ENCODE measurements at places on chromosomes 12 and 14.

- DNase-seq, result no peak
Observed at GRCh38 chr12:14803830-14804160, 325 bp downstream of the C12orf60 start.

GRCh38 chr14:90659156-90659555 lies 157.1 kb downstream of the TTC7B start:
- no peak for DNase-seq

- DNase-seq, result no peak
Observed at GRCh38 chr12:70637303-70638085, at the start of gene PTPRB. Gene PTPRB (minus strand): TSS chr12:70637429. CDS start chr12:70637395, 34 bp downstream.

- no peak for DNase-seq
Observed at GRCh38 chr12:67531051-67531450, 117.5 kb upstream of the DYRK2 start.

DNA sequence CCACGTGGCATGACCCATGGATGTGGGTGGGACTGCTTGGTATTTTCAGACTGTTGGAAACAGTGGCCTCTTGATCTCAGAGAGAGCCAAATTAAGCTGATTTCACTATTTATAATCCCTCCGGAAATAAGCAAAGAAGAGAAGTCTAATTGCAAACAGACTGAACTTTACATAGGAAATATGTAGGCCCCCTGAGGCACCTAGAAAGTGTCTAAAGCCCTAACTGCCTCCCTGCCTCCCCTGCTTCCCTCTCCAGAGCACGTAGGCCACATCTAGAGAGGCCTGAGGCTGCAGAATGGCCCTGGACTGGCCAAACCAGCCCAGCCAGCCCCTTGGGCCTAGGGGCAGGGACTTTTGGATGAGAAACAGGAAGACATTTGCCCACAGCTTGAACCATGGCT lies 123.8 kb downstream of the ZFP36L1 start:
- DNase-seq, result no peak

DNA sequence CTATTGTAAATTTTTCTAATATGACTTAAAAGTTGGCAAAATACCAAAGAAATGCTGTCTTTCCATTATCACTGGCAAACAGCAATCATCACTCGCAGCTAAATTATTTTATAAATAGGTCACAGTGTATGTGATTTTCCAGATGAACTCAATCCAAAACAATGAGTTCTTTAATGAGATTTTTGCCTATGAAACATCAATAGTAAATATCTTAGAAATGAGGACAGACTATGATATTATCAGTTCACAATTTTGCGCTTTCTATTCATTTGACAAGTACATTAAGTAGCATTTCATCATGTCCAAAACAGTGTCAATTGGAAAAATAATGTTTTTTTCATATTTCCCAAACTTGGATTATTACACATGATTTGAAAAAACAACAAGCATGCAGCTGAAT lies 65.7 kb downstream of the PIK3C2G start:
- DNase-seq, result no peak

DNA sequence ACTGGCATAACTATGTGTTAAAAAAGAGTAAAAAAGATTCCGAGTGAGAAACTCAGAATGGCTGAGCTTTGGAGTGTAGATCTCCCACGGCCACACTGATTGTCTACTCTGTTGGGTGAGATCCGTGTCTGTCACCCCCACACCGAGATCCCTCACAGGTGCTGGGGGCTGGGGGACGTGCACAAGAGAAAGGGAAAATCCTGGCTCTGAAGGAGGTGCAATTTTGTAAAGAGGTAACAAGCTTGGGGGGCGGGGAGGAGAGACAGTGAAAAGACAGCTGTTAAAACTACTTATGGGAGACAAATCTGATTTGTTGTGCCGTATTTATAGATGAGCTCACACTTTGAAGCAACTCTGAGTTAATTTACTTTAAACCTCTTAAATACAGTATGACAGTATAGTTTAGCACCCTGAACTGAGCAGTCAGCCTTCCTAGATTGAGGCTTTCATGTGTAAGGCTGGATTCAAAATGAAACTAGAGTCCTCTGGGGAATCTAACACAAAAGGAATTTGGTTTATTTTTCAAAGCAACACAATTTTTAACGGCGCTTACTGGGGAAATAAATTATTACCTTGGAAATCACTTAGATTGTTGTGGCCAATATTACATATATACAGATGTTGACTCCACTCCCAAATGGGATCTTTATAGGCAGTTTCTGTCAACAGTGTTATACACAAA lies 167.4 kb upstream of the RGS6 start:
- no peak for DNase-seq

DNA sequence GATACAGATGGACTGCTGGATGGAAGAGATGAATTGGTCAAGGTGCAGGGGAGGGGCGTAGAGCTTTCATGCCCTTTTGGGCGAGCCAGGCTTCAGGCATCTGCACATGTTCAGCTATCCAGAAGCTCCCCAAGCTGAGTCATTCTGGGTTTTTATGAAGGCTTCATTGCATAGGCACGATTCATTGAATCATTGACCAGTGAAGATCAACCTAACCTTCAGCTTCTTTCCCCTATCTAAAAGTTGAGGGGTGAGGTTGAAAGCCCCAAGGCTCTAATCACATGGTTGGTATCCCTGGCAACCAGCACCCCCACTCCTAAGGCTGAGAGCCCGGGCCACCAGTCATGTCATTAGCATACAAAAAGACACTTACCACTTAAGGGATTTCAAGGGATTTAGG lies 36.3 kb downstream of the RPS29 start:
- DNase-seq, result no peak

DNA sequence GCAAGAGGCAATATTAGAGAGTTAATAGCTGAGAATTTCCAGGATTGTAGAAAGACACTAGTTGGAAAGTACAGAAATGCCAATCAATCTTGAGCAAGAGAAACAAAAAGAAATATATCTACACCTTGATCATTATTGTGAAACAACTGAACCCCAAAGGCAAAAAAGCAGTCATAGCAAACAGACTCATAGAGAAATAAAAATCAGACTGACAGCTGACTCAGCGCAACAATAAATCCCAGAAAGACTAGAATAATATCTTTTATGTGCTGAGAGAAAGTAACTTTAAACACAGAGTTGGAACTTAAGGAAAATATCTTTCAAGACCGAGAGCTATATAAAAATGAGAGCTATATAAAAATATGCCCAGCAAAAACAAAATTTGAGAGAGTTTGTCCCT lies 52.9 kb downstream of the PTPRB start:
- no peak for DNase-seq

GRCh38 chr12:64781280-64782190 lies 22.3 kb upstream of the GNS start:
- DNase-seq, result no peak

DNA sequence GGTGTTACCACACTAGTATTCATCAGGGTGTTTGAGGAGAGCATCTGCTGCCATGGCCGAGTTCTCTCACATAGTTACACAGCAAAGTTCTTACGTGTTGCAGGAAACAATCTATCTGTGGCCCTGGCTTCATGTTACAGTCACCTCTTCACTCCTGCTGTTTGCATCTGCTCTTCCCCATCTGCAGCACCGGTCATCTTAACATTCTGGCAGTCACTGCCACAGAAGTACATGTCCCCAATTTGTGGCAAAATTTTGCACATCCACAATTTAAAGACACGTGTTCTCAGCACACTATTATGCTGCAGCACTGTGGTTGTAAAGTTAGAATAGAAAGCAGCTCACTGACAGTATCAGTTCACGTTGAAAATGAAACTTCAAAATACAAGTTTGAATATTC lies 23.2 kb downstream of the MAPK1IP1L start:
- no peak for DNase-seq

- DNase-seq, result no peak
Observed at GRCh38 chr14:35051796-35052195, 5.7 kb downstream of the FAM177A1 start.

DNA sequence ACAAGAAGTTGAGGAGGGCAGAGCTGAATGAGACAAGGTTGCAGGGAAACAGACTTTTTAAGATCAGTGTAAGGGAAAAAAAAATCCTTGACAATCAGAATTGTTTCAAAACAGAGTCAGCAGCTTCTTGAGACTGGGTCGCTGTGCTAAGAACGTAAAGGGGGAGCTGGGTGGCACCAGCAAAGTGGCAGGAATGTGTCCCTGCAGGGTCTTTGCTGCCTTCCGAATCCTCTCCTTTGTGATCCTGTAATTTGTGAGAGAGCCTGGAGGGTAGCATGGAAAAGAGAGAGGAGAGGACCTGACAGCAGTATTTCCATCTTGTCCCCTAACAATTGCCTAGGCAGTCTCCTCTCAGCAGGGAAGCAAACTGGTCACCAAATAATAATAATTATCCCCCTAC lies 472.8 kb downstream of the RGS6 start:
- DNase-seq, result no peak

- DNase-seq, result no peak
Observed at GRCh38 chr14:103308717-103309616, 25.1 kb upstream of the EIF5 start.

DNA sequence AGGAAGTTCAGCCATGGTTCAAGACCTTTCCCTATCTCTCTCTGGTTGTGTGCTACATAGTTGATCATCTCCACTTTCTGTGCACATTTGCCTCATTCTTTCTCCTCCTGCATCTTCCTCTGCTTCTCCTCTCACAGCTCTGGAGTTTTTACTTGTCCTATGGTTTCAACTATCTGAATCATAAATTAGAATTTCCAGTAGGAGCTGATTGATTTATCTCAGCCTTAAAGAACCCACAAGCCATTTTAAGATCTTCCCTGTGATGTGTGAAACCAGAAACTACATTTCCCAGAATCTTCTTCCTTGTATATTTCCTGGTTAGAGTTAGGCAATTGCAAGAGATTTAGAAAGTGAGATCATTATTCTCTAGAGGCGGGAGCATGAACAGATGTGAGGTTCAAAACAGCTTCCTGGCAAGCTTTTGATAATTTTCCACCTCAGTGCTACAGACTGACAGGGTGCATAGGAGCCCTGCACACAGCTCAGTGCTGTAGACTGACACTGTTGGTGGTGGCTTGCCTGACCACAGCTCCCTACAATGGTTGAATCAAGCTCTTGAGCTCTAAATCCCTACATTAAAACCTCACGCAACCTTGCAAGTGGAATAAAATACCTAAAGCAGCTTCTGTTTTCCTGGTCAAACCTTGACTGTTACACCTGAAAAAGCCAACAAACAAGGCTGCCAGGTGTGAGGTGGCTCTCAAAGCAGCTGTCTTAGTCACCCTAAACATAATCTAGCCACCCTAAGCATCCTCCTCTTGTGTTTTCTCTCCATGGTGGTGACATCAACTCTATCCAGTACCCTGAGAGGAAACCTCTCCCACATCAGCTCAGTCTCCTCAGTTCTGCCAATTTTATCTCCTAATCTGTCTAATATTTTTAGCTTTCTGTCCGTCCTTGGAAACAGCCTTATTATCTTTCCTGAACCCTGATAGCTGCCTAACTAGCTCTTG lies 21.5 kb upstream of the IFNG start:
- DNase-seq, result peak; percentile 34

DNA sequence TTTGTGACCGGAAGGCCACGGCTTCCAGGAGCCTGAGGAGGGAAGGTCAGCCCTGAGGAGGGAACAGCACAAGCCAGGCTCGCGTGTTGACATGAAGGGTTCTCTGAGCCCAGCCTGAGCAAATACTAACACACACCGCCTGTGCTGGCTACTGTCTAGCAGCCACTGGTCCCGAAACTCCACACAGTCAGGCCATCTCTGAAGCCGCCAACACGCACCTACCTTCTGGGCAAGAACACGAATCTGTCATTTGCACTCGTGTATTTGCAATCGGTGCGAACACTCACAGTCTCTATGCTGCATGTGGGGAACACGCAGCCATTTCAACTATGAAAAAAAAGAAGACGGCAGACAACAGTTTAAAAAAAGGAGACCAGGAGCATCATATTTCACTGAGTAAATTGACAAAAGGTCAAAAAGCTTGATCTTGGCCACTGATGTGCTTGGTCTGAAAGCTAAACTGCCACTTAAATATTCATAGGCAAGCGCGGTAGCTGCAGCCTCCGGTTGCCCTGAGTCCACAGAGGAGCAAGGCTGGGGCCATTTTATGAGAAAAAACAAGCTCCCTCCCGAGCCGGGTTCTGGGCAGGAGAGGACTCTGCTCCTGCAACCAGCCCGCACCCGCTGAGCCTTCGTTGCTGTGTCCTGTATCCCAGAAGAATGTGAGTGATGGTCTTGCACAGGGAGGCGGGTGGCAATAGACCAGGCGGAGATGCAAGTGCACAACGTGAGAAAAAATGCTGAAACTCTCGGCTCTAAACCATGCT lies 57.8 kb downstream of the RIMBP2 start:
- no peak for DNase-seq

DNA sequence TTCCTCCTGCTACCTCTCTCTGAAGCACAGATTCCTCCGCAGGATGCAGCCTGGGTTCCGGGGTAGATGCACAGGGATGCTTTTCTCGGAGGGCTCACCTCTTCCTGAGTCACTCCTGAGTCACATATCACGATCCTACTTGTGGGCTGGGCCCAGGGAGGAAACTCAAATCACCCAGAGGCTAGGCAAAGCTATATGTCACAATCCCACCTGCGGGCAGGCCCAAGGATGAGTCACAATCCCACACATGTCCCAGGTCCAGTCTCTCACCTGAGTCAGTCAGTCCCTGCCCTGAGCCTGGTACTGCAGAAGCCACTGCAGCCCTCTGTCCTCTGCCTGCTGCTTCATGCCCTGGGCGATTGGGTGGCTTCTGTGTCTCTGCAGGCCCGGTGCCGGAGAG lies 149.0 kb upstream of the GSC start:
- DNase-seq, result no peak

- DNase-seq, result no peak
Observed at GRCh38 chr12:5173511-5174011, 129.9 kb downstream of the KCNA5 start.

DNA sequence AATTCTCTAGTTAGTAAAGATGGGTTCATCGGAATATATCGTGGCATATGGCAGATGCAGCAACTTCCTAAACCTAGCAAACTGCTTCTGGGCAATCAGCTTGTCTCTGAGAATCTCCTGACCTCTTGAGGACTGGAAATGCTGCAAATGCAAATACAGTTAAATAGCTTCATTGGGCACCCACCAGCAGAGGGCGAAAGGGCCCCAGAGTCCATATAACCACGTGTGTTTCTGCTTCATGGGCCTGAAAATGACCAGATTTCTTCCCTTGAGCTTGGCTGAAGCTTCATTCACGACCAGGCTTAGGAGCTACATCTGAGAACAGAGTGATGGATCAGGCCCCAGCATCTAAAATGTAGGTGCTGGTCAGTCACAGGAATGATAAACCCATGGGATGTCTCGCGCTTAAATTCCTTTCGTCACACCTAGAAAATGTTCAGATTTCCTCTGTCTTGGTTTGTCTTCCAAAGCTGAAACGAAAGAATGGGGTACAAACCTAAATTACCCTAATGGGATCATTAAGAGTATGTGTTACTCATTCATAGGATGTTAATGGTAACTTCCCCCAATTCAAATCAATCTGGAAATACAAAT lies 1482.5 kb upstream of the TMEM132C start:
- no peak for DNase-seq

DNA sequence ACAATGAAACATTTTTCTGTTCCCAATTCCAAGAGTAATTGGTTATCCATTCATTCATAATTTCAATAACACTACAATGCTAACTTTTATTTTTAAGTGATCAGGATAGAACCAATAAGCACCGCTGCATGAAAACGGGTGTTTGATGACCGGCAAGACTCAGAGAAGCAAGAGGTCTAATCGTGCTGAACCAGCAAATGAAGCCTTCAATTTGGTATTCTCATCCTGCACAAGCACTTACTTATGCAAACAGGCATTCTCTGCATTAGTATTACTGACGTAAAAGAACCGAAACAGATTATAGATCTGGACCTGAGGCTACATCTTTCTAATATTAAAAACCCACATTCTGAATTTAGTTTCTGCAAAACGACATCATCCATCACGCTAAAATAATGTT lies 67.7 kb downstream of the RBM19 start:
- DNase-seq, result no peak
